ENCODE measurements at places on chromosomes 12 and 14.

DNA sequence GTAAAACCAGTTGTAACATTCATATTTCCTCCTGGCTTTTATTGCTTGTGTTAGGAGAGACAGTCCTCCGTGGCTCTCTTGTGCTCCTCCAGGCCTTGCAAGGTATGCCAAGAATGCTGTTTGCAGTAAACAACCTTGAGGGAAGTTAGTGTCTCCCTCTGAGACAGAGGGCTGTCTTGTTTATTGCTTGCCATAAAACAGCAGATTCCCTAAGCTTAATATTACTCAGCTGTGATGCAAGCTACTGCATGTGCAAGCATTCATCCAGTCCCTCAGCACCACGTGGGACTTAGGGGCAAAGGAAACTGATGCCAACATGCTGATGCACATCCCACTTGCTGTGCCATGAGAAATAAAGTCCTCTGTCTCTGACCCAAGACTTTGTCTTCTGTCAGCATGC lies 6.6 kb downstream of the POMT2 start:
- H3K27ac ChIP-seq, result peak overlapping the region; percentile 31
- H3K27me3 ChIP-seq, result no peaks in the 10 kb centered on the region
- DNase-seq, result peak; percentile 77
- H3K4me3 ChIP-seq, result peak overlapping the region; percentile 20

- H3K27me3 ChIP-seq, result no peaks in the 10 kb centered on the region
- H3K4me3 ChIP-seq, result no peak overlapping the region
- H3K27ac ChIP-seq, result no peak overlapping the region
- no peaks in the 10 kb centered on the region for H3K36me3 ChIP-seq
Measured at GRCh38 chr12:18123707-18124106, 33.7 kb upstream of the RERGL start.

- no peak for DNase-seq
- no peak overlapping the region for H3K4me3 ChIP-seq
- H3K4me1 ChIP-seq, result no peaks in the 10 kb centered on the region
- no peaks in the 10 kb centered on the region for H3K36me3 ChIP-seq
- H3K27me3 ChIP-seq, result no peaks in the 10 kb centered on the region
- H3K27ac ChIP-seq, result no peak overlapping the region
Measured at GRCh38 chr12:25126746-25127145, 68.2 kb downstream of the DNAI7 start.

GRCh38 chr12:77742631-77743030 lies 88.1 kb upstream of the NAV3 start:
- no peaks in the 10 kb centered on the region for H3K36me3 ChIP-seq
- H3K27ac ChIP-seq, result no peak overlapping the region
- no peak for DNase-seq
- no peaks in the 10 kb centered on the region for H3K27me3 ChIP-seq
- H3K4me1 ChIP-seq, result no peaks in the 10 kb centered on the region

DNA sequence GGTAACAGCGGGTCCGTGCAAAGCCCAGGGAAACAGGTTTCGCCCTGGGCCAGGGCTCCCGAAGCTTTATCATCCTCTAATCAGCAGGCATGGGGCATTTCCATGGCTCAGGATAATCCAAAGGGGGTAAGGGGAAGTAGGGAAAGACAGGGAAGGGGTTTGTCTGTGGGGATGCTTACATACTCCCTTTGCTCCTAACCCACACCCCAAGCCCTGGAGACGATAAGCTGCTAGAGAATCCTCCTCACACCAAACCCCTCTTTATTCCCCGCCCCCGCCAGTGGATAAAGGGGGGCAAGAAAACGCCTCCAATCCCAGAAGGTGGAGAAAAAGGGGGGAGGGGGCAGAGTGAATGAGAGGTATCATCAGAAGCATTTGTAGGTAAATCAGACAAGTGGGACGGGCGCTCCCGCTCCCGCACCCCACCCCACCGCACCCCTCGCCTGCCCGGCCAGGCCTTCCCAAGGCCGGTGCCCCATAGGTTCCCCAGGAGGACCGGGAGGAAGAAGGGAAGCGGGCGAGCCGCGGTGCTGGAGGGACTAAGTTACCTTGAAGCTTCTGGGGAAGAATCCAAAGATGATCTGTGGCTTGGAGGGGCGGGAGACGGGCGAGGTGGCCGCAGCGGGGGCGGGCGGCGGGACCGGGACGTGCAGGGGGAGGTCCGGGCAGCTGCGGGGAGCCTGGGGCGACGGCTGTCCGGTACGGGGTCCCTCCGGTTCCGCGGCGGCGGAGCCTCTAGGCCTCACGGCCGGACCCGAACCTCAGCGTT lies 762 bp downstream of the PPP2R5E start:
- no peaks in the 10 kb centered on the region for H3K27me3 ChIP-seq
- DNase-seq, result no peak
- H3K4me3 ChIP-seq, result peak overlapping the region; percentile 86
- H3K27ac ChIP-seq, result peak overlapping the region; percentile 94
- peaks cover 28% of the 10 kb centered on the region for H3K36me3 ChIP-seq

- H3K4me1 ChIP-seq, result no peaks in the 10 kb centered on the region
- H3K27me3 ChIP-seq, result no peaks in the 10 kb centered on the region
- DNase-seq, result no peak
Measured at GRCh38 chr12:121872546-121873215, 14.0 kb upstream of the HPD start.

DNA sequence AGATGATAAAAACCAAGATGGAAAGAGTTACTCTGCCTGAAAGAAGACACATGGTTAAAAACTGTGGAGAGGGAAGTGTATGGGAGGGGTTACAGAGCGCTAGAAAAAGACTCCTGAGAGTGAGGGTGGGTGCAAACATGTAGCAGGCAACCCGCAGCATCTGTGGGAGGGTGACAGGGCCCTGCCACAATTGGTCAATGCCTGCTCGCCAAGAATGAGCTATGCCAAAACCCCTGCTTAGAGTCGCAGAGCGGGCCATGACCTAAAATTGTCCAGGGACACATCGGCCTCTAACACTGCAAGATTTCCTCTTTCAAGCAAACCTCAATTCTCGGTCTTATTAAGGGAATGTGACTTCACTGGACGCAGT lies 700 bp downstream of the PRKAG1 start:
- no peak for DNase-seq
- peak overlapping the region; percentile 90 for H3K27ac ChIP-seq

DNA sequence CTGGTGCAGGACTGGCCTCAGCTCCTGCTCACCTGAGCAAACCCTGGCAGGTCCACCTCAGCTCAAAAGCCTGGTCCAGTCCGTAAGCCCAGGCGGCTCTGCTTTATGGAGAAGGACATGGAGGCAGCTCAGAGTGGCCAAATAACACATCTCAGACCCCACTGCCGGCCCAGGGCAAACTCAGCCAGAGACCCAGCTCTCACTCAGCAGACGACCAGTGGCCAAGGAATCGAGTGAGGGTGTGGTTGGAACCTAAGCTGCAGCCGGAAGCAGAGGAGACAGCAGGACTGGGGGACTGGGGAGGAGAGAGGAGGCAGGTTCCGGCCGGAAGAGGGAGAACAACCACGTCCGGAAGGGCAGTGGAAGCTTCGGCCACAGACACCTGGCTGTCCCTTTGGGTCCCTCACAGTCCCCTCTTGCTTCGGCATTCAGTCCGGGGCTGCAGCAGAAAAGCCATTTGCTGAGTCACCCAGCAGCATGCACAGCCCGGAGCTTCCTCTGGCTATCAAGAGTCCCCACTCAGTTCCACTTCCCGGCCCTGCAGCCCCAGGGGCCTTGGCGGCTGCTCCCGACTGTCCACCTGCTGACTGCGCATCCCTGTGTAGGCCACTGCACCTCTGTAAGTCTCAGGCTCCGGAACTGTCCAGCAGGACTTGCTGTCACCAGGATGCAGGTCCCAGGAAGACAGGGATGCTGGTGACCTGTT lies 104.0 kb downstream of the CALM1 start:
- H3K27me3 ChIP-seq, result no peaks in the 10 kb centered on the region
- no peaks in the 10 kb centered on the region for H3K36me3 ChIP-seq
- no peaks in the 10 kb centered on the region for H3K4me1 ChIP-seq
- no peak for DNase-seq

GRCh38 chr12:66775871-66776270 lies 97.0 kb upstream of the GRIP1 start:
- no peak overlapping the region for H3K27ac ChIP-seq
- no peaks in the 10 kb centered on the region for H3K4me1 ChIP-seq
- DNase-seq, result no peak
- H3K27me3 ChIP-seq, result no peaks in the 10 kb centered on the region

DNA sequence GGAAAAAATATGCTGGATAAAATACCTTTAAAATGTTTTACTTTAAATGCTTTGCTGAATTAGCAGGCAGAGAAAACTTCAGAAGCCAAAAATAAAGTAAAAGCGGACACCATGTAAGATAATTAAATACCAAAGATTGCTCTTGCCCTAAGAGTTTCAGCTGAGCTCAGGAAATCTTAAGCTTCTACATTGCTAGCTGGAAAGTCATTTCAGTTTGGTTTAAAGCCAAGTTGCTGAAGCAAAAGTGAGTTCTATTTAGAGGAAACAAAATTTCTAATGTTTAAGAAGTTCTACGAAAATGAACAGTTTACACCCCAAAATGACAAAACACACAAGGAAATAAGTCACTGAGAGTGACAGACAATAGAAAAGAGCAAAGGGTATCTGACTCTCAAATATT lies 310.0 kb downstream of the ADAMTS20 start:
- no peak overlapping the region for H3K4me3 ChIP-seq
- no peaks in the 10 kb centered on the region for H3K27me3 ChIP-seq
- H3K27ac ChIP-seq, result no peak overlapping the region
- H3K4me1 ChIP-seq, result no peaks in the 10 kb centered on the region
- DNase-seq, result no peak
- no peaks in the 10 kb centered on the region for H3K36me3 ChIP-seq

DNA sequence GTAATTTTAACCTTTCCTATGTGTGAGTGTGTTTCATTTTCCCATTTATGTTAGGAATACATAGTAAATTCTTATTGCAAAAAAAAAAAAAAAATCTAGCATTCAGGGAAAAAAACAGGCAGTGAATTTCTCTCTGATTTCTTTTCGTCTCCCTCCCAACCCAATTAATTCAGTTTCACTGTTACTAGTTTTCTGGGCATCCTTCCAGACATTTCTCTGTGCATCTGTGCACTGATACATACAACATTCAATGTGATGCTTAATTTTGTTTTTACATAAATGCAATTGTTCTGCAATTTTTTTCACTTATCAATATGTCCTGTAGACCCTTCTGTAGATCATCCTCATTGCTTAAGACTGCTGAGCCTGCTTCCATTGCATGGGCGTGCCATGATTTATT lies 694.3 kb upstream of the TBX3 start:
- no peak for DNase-seq
- H3K4me1 ChIP-seq, result no peaks in the 10 kb centered on the region
- H3K4me3 ChIP-seq, result no peak overlapping the region

GRCh38 chr14:104200591-104200990 lies 62.2 kb downstream of the KIF26A start:
- H3K4me1 ChIP-seq, result no peaks in the 10 kb centered on the region
- no peak overlapping the region for H3K27ac ChIP-seq
- H3K4me3 ChIP-seq, result no peak overlapping the region

DNA sequence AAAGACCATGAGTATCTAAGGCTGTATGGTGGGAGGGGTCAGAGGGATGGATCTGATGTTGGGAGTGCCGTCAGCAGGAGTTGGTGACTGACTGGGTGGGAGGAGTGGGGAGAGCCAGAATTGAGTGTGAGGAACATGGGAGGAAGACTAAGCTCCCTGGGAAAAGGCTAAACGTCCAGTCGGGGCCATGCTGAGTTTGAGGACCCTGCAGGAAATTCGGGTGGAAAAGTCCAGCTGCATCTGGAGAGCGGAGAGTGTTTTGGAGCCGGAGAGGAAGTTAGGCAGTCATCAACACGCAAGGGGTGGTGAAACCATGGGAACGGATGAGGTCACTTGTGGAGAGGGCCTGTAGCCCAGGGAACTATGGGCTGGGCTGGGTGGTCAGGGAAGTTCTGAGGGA lies 60.9 kb downstream of the ELK3 start:
- no peak overlapping the region for H3K4me3 ChIP-seq
- no peaks in the 10 kb centered on the region for H3K27me3 ChIP-seq
- H3K36me3 ChIP-seq, result peaks cover 45% of the 10 kb centered on the region
- peaks cover 9% of the 10 kb centered on the region for H3K4me1 ChIP-seq

- DNase-seq, result no peak
- H3K27ac ChIP-seq, result peak overlapping the region; percentile 75
- H3K36me3 ChIP-seq, result peaks cover 37% of the 10 kb centered on the region
- H3K4me3 ChIP-seq, result no peak overlapping the region
- no peaks in the 10 kb centered on the region for H3K27me3 ChIP-seq
Measured at GRCh38 chr12:124445121-124445718, 122.2 kb downstream of the NCOR2 start.

DNA sequence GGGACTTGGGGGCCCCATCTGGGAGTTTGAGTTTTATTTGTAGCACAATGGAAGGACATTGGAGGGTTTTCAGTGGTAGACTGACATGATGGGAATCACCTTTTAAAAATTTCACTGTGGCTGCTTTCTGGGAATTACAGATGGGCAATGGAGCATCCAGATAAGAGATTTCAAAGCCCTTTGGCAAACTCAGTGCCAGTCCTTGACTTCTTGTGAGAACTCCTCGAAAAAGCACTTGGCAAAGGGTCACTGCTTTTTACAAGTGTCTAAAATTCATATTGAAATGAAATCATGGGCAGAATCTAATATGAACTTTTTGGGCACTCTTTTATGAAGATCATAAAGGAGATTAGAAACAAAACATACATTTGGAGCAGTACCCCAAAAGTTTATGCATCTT lies 34.3 kb upstream of the IGF1 start:
- H3K27ac ChIP-seq, result no peak overlapping the region
- H3K36me3 ChIP-seq, result no peaks in the 10 kb centered on the region
- H3K4me3 ChIP-seq, result no peak overlapping the region
- no peak for DNase-seq
- no peaks in the 10 kb centered on the region for H3K27me3 ChIP-seq
- no peaks in the 10 kb centered on the region for H3K4me1 ChIP-seq

DNA sequence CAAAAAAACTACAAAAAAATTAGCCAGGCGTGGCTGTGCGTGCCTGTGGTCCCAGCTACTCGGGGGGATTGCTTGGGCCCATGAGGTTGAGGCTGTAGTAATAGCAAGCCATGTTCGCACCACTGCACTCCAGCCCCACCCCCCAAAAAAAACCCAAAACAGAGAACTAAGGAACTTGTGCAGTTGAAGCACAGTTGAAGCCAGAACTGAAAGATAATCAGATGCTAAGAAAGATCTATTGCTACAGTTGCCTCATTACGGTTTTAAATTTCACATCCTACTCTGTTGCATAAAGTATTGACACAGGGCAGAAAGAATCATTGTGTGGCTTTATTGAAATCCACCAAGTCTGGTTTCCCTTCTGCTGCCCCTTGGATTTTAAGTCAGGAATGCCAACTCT lies 3.8 kb downstream of the CS start:
- H3K27ac ChIP-seq, result no peak overlapping the region
- H3K36me3 ChIP-seq, result peaks cover 37% of the 10 kb centered on the region
- no peak for DNase-seq
- peaks cover 9% of the 10 kb centered on the region for H3K4me1 ChIP-seq

GRCh38 chr14:50978888-50979287 lies 34.6 kb upstream of the PYGL start:
- no peaks in the 10 kb centered on the region for H3K36me3 ChIP-seq
- DNase-seq, result no peak
- no peaks in the 10 kb centered on the region for H3K27me3 ChIP-seq
- H3K27ac ChIP-seq, result no peak overlapping the region
- H3K4me1 ChIP-seq, result peaks cover 6% of the 10 kb centered on the region

- H3K36me3 ChIP-seq, result no peaks in the 10 kb centered on the region
- no peak overlapping the region for H3K27ac ChIP-seq
- DNase-seq, result no peak
- H3K4me1 ChIP-seq, result no peaks in the 10 kb centered on the region
- H3K27me3 ChIP-seq, result no peaks in the 10 kb centered on the region
Measured at GRCh38 chr12:69073035-69073434, 140.1 kb upstream of the CPM start.

- H3K36me3 ChIP-seq, result no peaks in the 10 kb centered on the region
- no peak for DNase-seq
- no peak overlapping the region for H3K4me3 ChIP-seq
- H3K27ac ChIP-seq, result no peak overlapping the region
Measured at GRCh38 chr12:40832668-40833067, 140.4 kb downstream of the CNTN1 start.

All from endodermal cell (in vitro differentiated cells).